Umbilical cord (tissue), 2 donors: ENCODE measurements at places on chromosomes 16 and 17. TPM values are rescaled to one million over a fixed set of nuclear protein-coding genes. Genes with fewer than 3 reads are reported as not detected.

GRCh38 chr16:15949210-15950160 is at the start of gene ABCC1:
Gene ABCC1, plus strand, starts transcription at chr16:15949616. Its CDS starts 136 bp downstream, at chr16:15949752.
- peak; percentile 35 for DNase-seq

GRCh38 chr17:6712854-6713129 is 377 bp downstream of the SLC13A5 start:
- DNase-seq = no peak

BRIP1 gene
- 10.6 TPM for total RNA-seq

DNA sequence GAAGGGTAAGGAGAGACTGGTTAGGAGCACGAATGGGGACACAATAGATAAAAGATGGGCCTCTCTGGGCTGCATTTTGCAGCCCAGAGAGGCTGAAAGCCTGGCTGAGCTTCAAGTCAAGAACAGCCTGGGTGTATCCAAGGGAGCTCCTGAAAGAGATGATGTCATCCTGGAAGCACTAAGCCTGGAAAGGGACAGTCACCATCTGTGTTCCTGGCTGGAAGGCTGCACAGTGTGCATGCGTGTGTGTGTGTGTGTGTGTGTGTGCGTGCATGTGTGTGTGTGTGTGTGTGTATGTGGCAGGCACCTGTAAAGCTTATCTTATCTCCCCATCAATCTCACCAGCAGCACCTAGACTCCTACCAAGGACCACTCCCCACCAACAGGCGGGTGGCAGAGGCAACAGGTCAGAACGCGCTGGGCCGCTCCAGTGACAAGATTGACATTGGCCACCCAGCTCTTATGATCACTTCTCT is 44.1 kb downstream of the COG7 start:
- peak; percentile 46 for DNase-seq

AOC2 gene
- total RNA-seq = 1.4 TPM

DOC2B gene
- 2.2 TPM for total RNA-seq

CXCL16 gene
- 2.4 TPM for total RNA-seq

CIBAR2 gene
- not detected for total RNA-seq

DNA sequence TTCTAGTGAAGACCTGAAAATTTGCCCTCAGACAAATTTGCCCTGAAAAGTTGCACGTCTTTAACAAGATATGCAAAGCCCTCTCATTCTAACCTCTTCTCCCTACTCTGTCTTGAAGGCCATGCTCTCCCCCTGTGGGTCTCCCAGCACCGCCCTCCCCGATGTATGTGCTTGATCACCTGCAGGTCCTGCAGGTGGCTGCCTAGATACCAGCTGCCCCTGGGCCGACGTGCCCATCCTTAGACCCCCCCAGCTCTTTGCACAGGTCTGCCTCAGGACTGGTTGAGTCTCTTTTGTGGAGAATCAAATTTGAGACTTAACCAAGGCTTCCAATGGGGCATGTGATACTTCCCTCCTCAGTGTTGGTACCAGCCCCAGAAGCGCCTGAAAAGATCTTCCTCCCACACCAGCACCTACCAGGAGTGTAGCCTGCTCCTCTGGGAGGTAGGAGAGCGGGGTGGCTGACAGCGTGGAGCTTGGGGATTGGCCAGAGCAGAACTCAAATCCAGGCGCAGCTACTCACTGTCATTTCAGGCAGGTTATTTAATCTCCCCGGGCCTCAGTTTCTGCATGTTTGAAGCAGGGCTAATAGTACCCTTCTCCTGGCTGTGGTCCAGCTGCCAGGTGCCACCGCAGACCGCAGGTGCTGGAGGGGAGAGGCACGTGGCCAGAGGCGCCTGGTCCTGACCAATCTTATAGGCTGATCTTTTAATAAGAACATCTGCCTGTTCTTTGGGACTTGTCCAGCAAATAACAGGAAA is 4.5 kb upstream of the MRPL38 start:
- DNase-seq = no peak

EVPL gene
- total RNA-seq = 13.7 TPM

DCAKD gene
- 14.9 TPM for total RNA-seq

DNA sequence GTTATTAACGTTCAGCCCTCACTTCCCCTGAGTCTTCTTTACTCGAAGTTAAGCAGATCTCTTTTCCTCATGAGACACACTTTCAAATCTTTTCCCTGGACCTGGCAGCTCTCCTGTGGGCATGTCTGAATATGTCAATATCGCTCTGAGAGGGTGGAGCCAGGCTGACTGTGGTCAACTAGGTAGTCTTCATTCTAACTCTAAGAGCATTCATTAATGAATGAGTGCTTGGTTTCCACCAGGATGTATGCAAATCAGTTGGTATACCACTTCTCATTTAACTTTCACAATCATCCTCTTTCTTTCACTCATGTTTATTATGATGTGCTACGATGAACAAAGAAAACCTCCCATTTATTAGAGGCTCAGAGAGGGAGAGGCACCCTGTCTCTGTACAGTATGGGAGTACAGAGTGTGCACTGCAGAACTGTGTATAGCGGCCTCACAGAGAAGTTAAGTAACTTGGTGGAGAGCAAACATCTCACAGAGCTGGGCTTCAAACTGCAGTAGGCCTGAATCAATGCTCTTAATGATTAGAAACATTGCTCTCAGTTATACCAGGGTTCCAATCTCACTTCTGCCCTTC is 39.9 kb downstream of the OTOA start:
- DNase-seq = no peak

NOD2 gene
- 6.5 TPM for total RNA-seq

- DNase-seq = no peak
Measured at GRCh38 chr17:15031975-15032374, 233.2 kb downstream of the PMP22 start.

DNA sequence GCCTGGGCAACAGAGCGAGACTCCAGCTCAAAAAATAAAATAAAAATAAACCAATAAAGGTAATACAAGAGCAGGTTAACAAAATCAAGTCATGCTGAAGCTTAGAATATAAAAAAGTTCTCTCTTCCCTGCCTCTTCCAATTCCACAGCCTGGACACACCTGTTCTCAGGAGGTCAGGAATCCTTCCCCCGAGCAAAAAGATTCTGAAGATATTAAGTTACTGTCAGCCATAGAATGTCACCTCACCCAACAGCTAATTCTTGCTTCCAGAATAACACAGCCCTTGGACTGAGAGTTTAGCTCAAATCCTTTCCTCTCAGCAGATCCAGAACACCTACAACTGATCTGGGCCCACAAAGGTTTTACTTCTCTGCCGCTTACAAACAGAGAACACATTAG is 27.1 kb downstream of the SLC39A11 start:
- no peak for DNase-seq

DNA sequence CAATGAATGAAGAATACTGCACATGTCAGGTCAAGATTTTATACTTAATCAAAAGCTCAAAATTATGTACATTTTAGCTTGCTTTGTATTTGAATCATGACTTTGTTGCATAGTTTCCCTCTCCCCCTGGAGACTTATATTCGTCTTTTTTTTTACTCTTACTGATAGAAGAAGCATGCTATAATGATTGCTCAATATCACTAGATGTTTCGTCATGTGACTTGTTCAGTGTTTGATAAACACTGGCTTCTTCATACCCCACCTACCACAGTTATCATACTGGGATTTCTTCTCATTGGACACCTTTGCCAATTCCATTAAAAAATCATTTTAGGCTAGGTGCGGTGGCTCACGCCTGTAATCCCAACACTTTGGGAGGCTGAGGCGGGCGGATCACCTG is 148.7 kb downstream of the FTO start:
- DNase-seq = no peak

OXLD1 gene
- total RNA-seq = 20.7 TPM

CHST6 gene
- 0.48 TPM for total RNA-seq

TMC5 gene
- 0.96 TPM for total RNA-seq

DNA sequence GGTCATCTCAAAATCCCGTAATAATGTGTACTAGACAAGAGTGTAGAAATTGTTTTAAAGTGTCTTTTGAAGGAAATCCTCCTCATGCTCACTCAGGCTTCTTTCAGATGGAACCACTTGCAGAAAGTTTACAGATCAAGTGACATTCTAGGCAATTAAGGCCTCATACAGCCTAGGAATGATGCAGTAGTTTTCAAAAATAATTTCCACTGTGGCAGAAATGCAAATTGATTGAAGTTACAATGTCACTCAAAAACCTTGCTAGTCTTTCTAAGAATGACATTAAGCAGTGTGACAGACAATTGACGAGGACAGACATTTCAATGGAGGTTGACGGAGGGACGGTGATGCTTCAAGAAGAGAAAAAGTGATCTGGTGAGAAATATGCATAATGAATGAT is 53.5 kb upstream of the CDH8 start:
- DNase-seq = no peak

RBFOX1 gene
- 3.1 TPM for total RNA-seq

- DNase-seq = no peak
Measured at GRCh38 chr17:44757045-44757917, 1.5 kb upstream of the ADAM11 start.

KCNJ2 gene
- total RNA-seq = 10.1 TPM

IKZF3 gene
- total RNA-seq = 3.4 TPM

MPP3 gene
- total RNA-seq = 11.6 TPM
